ENCODE measurements at places on chromosomes 5 and 9.

- no peak for DNase-seq
These were observed 86.6 kb upstream of the SLC25A48 start for GRCh38 chr5:135747824-135748223.

DNA sequence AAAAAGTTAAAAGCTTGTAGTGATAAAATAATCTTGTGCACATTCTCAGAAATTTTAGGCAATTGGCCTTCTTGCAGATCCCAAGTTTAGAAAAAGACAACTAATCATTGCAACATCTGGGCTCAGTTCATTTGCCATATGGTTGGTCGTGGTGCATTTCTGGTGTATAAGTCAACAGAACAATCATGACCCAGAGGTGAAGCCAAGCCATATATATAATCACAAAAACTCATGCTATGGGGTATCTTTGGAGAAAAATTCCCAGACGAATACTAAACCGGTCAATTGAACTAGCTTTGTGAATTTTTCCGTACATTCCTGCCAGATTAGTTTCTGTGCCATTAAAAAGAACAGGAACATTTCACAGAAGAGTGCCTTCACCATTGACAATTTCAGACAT is 50.3 kb downstream of the FYB1 start:
- DNase-seq: no peak

DNA sequence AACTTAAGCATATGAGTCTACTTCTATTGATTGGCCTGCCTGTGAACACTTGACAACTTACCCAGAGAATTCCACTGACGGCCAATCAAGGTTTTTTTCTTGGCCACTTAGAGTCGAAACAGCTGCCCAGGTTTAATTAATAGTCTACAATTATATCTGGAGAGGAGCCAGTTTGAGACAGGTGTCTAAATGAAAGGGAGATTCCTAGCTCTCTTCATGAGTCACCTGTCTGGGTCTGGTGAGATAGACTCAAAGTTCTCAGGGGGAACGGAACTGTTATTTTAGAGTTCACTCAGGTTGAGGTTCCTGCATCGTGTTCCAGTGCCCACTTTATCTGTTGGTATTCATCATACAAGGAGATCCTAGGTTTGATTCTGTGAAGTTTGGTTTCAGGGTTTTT is 111.0 kb downstream of the CD180 start:
- DNase-seq: no peak

DNA sequence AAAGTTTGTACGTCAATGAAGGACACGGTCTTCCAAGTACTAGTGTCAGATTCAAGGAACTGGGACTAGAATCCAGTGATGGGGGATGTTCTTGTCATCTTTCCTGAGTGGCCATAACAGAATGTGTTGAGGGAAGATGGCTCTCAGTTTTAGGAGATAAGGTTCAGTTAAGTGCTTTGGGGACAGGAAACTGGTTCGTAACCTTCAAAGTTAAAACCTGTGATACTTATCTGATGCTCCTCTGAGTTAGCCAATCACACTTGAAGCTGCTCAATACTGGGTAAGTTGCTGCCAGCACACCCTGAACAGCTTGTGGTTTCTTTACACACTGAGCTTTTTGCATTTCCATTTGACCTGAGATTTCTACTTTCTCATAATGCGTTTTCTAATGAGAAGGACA is 64.4 kb downstream of the PIK3R1 start:
- DNase-seq: no peak

GRCh38 chr9:112351184-112351583 is 17.8 kb upstream of the PTBP3 start:
- no peak for DNase-seq

DNA sequence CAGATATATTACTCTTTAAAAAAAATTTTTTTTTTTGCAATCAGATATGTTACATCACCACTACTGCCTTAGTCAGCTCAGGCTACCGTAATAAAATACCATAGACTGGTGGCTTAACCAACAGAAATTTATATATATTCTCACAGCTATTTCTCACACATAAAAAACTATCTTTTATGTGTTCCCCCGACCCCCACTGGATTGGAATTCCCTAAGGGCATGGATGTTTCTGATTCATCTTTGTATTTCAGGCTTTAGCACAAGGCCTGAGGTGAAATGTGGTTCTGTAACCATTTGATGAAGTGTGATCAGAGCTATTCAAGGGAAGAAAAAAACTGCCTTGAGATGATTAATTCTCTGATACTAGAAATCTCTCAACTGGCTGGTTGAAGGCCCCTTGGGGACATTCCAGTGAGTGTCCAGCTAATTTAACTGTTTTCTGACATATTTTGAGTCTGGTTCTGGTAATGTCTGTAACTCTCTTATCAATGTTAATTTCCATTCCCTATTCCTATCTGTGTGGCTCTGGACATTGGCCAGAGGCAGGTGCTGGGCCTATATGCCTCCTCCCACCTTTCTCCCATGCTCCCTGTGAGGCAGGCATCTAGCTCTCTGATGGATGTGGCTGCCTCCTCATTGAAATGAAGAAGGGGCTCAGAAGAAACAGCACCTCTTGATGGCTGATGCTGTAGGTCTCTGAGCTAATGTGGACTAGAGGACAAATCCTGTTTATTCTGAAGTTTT is 2.5 kb downstream of the CD14 start:
- DNase-seq: no peak

DNA sequence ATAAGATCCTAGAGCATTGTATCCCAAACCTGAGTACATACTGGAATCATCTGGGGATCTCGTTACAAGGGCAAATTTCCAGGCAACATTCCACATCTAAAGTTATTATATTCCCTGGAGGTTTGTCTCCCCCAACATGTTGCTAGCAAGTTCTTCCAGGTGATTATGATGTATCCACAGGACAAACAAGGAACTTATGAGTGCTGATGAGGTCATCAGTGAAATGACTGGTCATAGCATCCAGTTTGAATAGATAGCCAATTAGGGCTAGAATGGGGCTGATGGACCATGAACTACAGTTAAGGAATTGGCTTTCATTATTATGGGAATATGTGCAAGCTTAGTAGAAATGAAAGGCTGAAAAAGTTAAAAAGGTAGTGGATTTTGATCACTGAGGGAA is 115.2 kb downstream of the CWC27 start:
- DNase-seq: no peak

DNA sequence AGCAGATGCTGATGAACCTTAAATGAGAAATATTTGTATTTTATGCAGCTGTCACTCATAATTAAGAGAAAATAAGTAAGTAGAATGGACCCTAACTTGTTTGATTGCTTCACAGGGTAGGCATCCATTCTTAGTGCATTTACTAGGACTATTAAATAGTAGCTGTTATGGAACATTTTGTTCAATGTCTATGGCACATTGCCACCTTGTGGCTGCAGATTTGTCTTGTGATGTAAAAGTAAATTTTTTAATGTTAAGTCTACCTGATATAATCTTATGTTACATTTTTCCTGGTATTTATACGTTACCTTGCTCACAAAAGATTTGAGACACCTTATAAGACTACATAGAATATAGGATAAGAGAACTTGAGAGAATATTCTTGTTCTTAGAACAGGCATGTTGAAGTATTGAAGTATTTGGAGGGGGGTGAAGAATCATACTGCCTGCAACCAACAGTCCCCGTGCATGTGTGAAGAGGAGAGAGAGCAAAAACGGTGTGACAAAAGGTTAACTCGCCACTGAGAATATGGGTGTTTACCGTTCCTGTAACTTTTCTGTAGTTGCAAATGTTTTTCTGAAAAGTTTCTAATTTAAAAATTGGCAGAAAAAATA is 161.1 kb downstream of the MAST4 start:
- DNase-seq: peak; percentile 33

GRCh38 chr9:86912210-86912609 is 35.1 kb downstream of the GAS1 start:
- no peak for DNase-seq

GRCh38 chr9:133487331-133487725 is 8.4 kb upstream of the SLC2A6 start:
- DNase-seq: no peak

DNA sequence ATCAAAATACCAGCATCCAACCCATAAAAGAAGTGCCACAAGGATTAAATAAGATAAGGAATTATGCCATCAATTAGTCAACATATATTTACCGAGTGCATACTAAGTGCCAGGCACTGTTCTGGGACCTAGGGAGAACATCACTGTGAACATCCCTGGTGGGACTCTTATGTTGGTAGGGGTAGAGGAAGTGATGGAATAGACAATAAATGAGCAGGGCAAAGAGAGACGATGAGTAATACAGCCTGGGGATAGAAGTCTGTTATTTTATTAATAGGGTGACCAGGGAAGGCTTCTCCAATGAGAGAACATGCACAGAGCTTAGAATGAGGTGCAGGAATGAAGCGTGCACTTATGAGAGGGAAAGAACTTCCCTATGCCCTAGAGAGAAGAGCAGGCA is 47.4 kb upstream of the VLDLR start:
- DNase-seq: no peak

DNA sequence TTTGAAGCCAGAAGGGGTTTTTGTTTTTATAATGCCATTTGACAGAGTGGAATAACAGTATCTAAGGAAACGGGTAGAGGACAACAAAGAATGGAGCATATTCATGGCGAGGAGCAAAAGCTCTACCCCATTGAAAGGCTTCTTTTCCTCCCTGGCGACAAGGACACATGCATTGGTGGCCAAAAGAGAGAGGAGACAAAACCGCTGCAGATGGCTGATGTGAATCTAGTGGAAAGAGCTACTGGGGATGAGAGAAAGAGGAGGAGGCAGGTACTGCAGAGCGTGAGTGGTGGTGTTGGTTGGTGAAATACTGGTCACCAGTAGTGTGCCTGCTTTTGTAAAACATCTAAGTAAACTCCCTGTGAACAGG is 491 bp downstream of the APC start:
- DNase-seq: peak; percentile 17

GRCh38 chr5:165928971-165929370 is 2362.5 kb upstream of the WWC1 start:
- DNase-seq: no peak

Measured in GM13976 (cell line).